Posterior cingulate gyrus (tissue), 11 donors: ENCODE measurements at places on chromosomes 5 and 9.

GRCh38 chr5:138246822-138247221 is 27.6 kb downstream of the GFRA3 start:
- DNase-seq, result no peak

GRCh38 chr5:73322437-73323076 is 126.0 kb downstream of the FOXD1 start:
- DNase-seq, result no peak

DNA sequence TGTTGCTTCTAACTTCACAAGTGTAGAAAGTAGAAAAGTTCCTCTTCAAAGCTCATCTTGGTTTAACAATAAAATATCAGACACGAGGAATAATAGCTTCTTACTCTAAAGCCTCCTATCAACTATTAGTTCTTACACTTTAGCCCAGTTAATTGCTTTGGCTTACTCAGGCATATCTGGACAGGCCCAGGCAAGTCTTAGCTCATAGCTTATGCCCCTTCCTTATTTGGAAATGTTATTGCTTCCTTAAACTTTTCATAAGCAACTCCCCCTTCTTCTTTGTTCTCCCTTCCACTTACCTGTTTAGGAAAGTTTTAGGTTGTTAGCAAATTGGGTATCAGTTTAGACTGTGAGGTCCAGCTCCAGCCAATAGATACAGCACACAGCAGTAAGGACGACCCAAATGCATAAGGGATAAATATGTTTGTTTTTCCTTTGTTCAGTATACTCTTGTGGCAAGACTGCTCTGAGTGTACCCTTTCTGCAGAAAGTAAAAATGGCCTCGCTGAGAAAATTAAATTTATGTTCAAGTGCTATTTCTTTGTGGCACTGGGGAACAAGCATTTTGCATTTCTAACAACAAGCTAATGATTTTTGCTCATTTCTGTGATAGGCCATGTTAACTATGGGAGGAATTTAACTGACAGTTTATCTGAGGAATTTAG is 162.1 kb downstream of the SMC2 start:
- no peak for DNase-seq

- DNase-seq, result no peak
These were observed 51.1 kb downstream of the GCNT1 start for GRCh38 chr9:76510041-76510440.

GRCh38 chr9:101792475-101792874 is 54.0 kb upstream of the GRIN3A start:
- DNase-seq, result no peak

- no peak for DNase-seq
These were observed 18.2 kb upstream of the ADCY2 start for GRCh38 chr5:7377761-7378160.
